T-helper 17 cell (primary cell): ENCODE measurements at places on chromosomes 13 and 19.

GRCh38 chr13:103007427-103007762 lies 58.8 kb downstream of the SLC10A2 start:
- DNase-seq = no peak
- H3K36me3 ChIP-seq = no peaks in the 10 kb centered on the region
- no peaks in the 10 kb centered on the region for H3K4me1 ChIP-seq
- H3K27ac ChIP-seq = no peak overlapping the region
- H3K27me3 ChIP-seq = no peaks in the 10 kb centered on the region

DNA sequence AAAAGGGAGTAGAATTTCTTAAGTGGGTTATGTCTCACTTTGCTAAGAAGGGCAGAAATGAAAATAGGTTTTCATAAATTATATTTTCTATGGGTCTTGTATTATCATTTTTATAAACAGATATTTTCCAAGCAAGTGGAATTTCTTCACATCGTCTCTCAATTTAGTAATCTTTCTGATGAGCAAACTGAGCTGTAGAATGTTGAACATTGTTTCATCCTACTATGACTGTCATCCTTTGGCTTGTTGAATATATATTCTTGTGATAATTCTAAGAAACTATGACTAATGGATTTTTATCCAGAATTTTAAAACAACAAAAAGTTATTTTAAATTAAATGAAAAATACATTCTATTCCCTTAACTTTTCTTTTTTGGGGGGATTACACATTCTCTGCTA lies 313.8 kb downstream of the ENOX1 start:
- no peak for DNase-seq
- H3K27ac ChIP-seq = no peak overlapping the region
- no peaks in the 10 kb centered on the region for H3K36me3 ChIP-seq
- H3K4me3 ChIP-seq = no peak overlapping the region
- no peaks in the 10 kb centered on the region for H3K4me1 ChIP-seq
- peaks cover 31% of the 10 kb centered on the region for H3K27me3 ChIP-seq

- peak overlapping the region; percentile 39 for H3K4me3 ChIP-seq
- H3K4me1 ChIP-seq = peaks cover 22% of the 10 kb centered on the region
- no peak overlapping the region for H3K27ac ChIP-seq
- H3K36me3 ChIP-seq = peaks cover 2% of the 10 kb centered on the region
Observed at GRCh38 chr19:54393381-54393780, 21.9 kb upstream of the TTYH1 start.

DNA sequence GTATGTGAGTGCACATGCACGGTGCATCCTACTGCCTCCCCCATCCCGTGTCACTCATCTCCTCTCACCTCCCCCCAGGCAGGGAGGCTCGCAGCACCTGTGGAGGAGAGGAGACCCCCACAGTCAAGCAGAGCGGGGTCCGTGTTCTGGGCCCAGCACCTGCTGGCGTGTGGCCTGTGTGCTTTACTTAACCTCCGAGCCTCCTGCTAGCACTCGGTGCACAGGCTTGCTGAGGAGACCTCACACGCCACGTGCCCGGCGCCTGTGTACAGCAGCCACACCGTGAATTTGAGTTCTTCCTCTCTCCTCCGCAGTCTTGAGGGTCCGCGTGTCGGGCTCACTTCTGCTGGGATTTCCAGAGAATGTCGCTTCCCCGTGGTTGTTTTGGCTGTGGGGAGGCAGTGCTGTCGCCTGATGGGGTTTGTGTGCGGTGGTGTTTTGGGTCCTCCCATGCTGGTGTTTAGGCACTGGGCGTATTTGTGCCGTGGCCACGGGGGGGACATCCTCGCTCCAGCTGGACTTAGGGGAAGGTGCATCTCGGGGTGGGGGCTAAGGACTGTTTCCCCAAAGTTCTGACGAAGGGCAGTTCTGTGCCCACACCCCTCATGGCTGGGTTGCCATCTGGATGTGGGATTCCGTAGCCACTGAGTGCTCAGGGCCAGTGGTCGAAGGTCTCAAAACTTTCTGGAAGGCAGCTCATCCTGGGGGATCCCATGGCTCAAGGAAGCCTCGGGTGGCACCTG lies 34.8 kb upstream of the TMEM255B start:
- no peak for DNase-seq
- H3K4me1 ChIP-seq = peaks cover 12% of the 10 kb centered on the region
- H3K36me3 ChIP-seq = no peaks in the 10 kb centered on the region
- H3K27me3 ChIP-seq = no peaks in the 10 kb centered on the region

- peak; percentile 25 for DNase-seq
- H3K27me3 ChIP-seq = peaks cover 17% of the 10 kb centered on the region
- H3K4me1 ChIP-seq = peaks cover 21% of the 10 kb centered on the region
- H3K36me3 ChIP-seq = peaks cover 9% of the 10 kb centered on the region
- no peak overlapping the region for H3K27ac ChIP-seq
- H3K4me3 ChIP-seq = no peak overlapping the region
Observed at GRCh38 chr19:48400018-48400742, 6.7 kb downstream of the GRIN2D start.

- DNase-seq = no peak
- H3K4me3 ChIP-seq = peak overlapping the region; percentile 43
- H3K4me1 ChIP-seq = peaks cover 27% of the 10 kb centered on the region
Observed at GRCh38 chr19:33780251-33780650, 16.4 kb upstream of the KCTD15 start.

- H3K4me3 ChIP-seq = no peak overlapping the region
- no peaks in the 10 kb centered on the region for H3K36me3 ChIP-seq
- H3K27me3 ChIP-seq = peaks cover 50% of the 10 kb centered on the region
Observed at GRCh38 chr19:29737461-29738000, 22.5 kb upstream of the C19orf12 start.

GRCh38 chr19:1144741-1145140 lies 29.3 kb downstream of the SBNO2 start:
- no peak for DNase-seq
- peak overlapping the region; percentile 5 for H3K4me3 ChIP-seq
- peak overlapping the region; percentile 80 for H3K27ac ChIP-seq
- no peaks in the 10 kb centered on the region for H3K27me3 ChIP-seq
- H3K4me1 ChIP-seq = peaks cover 11% of the 10 kb centered on the region

- peaks cover 17% of the 10 kb centered on the region for H3K4me1 ChIP-seq
- peak; percentile 33 for DNase-seq
- H3K4me3 ChIP-seq = peak within 1 kb of the TSS; percentile 95
Observed at GRCh38 chr19:12994701-12995595, at the start of gene NFIX. Gene NFIX, plus strand, starts transcription at chr19:12995475. Its CDS starts 363 bp downstream, at chr19:12995838.

DNA sequence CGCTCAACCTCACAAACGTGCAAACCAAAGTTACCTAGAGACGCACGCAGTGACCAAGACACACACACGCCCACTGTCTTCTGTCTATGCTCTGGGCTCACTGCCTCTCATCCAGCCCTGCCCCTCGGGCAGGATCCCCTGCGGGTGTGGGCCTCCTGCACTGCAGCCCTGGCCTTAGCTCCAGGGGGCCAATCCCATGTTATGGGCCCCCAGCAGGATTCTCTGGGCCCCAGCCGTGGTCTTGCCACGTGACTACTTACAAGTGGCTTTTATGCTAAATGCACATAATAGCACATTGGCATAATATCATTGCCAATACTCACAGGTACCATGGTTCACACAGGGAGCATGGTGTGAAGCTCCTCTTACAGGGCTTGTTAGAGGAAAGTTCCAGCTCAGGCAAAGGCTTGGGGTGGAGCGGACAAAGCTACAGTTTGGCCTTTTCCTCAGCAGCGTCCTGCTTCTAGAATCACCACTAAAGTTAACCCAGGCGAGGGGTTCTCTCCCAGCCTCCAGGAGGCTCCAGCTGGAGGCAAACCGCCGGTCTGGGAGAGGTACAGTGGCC lies 37.4 kb downstream of the CEBPA start:
- no peak overlapping the region for H3K4me3 ChIP-seq
- no peak for DNase-seq
- peaks cover 5% of the 10 kb centered on the region for H3K36me3 ChIP-seq
- peaks cover 26% of the 10 kb centered on the region for H3K27me3 ChIP-seq
- peaks cover 11% of the 10 kb centered on the region for H3K4me1 ChIP-seq

- no peak for DNase-seq
- H3K27me3 ChIP-seq = no peaks in the 10 kb centered on the region
- peaks cover 3% of the 10 kb centered on the region for H3K36me3 ChIP-seq
- H3K4me3 ChIP-seq = no peak overlapping the region
Observed at GRCh38 chr19:56972291-56972841, 131.8 kb upstream of the PEG3 start.

GRCh38 chr13:57897225-57897624 lies 265.7 kb downstream of the PCDH17 start:
- H3K27ac ChIP-seq = no peak overlapping the region
- no peaks in the 10 kb centered on the region for H3K36me3 ChIP-seq
- no peak overlapping the region for H3K4me3 ChIP-seq
- H3K27me3 ChIP-seq = no peaks in the 10 kb centered on the region

DNA sequence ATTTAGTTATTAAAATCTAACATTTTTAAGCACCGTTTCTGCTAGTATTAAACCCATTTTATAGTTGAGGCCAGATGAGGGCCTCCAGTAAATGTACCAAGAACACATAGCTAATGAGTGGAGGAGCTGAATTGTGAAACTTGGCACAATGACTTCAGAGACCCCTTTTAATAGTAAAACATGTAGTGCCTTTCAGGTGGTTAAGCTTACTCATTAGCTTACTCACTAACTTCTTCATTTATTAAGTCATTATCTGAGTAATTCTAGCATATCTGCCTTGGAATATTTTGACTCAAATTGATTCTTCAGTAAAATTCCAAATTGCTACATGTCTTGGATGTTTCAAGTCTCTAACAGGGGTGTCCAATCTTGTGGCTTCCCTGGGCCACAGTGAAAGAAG lies 735.2 kb downstream of the LIG4 start:
- no peak for DNase-seq
- no peaks in the 10 kb centered on the region for H3K4me1 ChIP-seq
- no peak overlapping the region for H3K27ac ChIP-seq
- H3K36me3 ChIP-seq = no peaks in the 10 kb centered on the region

DNA sequence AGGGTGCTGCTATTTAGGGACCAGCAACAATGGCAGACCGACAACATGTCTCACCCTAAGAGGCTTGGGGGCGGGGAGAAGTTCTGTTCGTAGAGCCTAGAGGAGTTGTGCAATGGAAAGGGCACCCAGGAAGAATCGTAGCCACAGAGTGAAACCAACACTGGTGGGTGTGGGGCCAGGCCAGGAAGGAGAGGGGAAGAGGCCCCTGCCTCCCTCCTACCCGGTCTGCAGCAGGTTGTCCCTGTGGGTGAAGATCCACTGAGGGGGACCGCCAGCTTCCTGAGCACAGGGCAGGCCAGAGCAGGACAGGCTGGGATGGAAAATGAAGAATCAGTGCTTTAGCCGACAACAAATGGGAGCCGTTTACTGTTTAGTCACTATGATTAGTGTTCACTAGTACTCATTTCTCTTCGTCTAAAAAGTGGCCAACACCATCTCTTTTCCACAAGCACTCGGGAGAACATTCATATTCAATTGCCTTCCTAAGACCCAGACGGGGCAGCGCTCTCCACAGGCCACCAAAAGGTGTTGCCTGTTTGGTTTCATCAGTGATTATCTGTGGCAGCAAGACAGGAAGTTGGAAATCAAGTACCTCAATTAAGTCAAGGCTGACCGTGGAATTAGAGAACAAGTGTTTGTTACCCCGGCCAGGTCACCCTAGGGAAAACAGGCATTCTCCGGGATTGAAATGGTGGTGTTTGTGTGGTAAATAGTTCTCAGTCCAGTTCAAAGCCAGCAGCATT lies 1.1 kb upstream of the ATP11A start:
- H3K4me3 ChIP-seq = peak overlapping the region; percentile 93
- no peaks in the 10 kb centered on the region for H3K36me3 ChIP-seq
- H3K4me1 ChIP-seq = peaks cover 35% of the 10 kb centered on the region
- no peak for DNase-seq
- no peaks in the 10 kb centered on the region for H3K27me3 ChIP-seq
- H3K27ac ChIP-seq = peak overlapping the region; percentile 88

DNA sequence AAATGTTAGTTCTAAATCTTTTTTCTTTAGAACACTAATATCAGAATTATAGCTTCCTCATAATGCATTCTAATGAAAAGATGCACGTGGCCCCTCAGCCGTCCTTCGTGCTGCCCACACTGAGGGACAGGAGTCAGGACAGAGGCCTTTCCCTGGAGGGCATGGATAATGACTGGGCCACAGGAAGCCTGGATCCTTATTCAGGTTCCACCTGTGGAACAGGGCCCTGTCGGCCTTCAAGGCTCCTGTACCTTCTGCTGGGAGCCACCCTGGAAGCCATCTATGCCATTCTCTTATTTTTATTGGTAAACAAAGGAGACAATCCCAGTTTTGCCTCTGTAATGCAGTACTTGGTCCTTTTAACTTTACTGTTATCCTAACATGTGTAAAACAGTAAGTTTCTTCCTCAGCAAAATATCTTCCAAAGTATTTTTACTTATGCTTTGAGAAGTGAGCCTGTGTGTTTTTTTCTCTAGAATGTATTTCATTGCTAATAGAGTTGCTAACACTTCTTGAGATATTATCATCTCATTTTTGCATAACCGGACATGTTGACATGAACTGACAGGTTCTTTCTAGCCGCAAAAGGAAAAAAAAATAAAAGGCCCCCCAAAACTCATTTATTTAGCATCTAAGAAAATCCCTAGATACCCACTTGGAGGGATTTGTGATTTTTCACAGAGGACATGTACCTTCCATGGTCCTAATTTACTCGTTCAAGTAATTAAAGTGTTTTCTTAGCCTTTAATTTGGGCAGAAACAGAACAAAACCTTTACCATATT lies 6.0 kb downstream of the GPR183 start:
- peak overlapping the region; percentile 99 for H3K4me3 ChIP-seq
- H3K27ac ChIP-seq = peak overlapping the region; percentile 98
- H3K36me3 ChIP-seq = peaks cover 31% of the 10 kb centered on the region
- peaks cover 62% of the 10 kb centered on the region for H3K4me1 ChIP-seq
- H3K27me3 ChIP-seq = no peaks in the 10 kb centered on the region

- no peaks in the 10 kb centered on the region for H3K27me3 ChIP-seq
- H3K36me3 ChIP-seq = peaks cover 9% of the 10 kb centered on the region
Observed at GRCh38 chr13:45179428-45179827, 21.4 kb downstream of the KCTD4 start.

- DNase-seq = no peak
- H3K4me1 ChIP-seq = peaks cover 28% of the 10 kb centered on the region
- peaks cover 5% of the 10 kb centered on the region for H3K36me3 ChIP-seq
- peak within 1 kb of the TSS; percentile 98 for H3K4me3 ChIP-seq
Observed at GRCh38 chr19:41426952-41427646, at the start of gene B3GNT8. Gene B3GNT8, minus strand, starts transcription at chr19:41427374. Its CDS starts 596 bp downstream, at chr19:41426778.

DNA sequence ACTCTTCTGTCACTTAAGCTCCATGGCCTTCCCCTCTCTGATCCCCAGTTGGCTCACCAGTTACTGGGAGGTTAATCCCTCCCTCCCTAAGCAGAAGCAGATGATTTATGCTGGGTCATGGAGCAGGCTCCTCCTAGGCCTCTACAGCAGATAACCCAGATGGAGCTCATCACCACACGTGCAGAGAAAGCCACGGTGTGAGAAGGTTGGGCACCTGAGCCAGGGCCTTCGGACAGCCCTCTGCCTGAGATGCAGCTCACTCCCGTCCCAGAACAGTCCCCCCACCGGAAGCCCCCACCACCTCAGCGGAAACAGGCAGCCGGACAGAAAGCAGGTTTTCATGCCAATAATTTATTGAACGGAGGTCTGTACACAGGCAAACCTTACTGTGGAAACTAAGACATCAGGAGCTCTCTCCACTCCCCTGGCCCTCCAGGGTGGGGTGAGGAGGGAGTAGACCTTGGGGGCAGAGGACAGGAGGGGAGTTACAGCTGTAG lies 9.8 kb downstream of the ZNF526 start:
- H3K27me3 ChIP-seq = no peaks in the 10 kb centered on the region
- no peak for DNase-seq
- H3K4me1 ChIP-seq = peaks cover 8% of the 10 kb centered on the region
- H3K4me3 ChIP-seq = peak overlapping the region; percentile 28
- peak overlapping the region; percentile 16 for H3K27ac ChIP-seq

GRCh38 chr19:17125728-17126677 lies 50.4 kb downstream of the MYO9B start:
- DNase-seq = peak; percentile 57
- no peaks in the 10 kb centered on the region for H3K27me3 ChIP-seq
- H3K4me3 ChIP-seq = peak overlapping the region; percentile 91
- peaks cover 26% of the 10 kb centered on the region for H3K4me1 ChIP-seq

- no peaks in the 10 kb centered on the region for H3K27me3 ChIP-seq
- H3K4me1 ChIP-seq = peaks cover 4% of the 10 kb centered on the region
- no peak overlapping the region for H3K4me3 ChIP-seq
- no peak overlapping the region for H3K27ac ChIP-seq
- DNase-seq = no peak
- peaks cover 3% of the 10 kb centered on the region for H3K36me3 ChIP-seq
Observed at GRCh38 chr13:36839981-36840380, 21.0 kb downstream of the RFXAP start.
